ENCODE measurements at places on chromosomes 1 and 21. TPM values are rescaled to one million over a fixed set of nuclear protein-coding genes. Genes with fewer than 3 reads are reported as not detected.

Gene IPO13
- total RNA-seq, result 23.9 TPM

Gene BEND5
- 3.5 TPM for total RNA-seq

Gene LCK
- total RNA-seq, result 449 TPM

Gene KRTAP19-1
- not detected for total RNA-seq

Gene RCSD1
- 165 TPM for total RNA-seq

Data from activated naive CD4-positive, alpha-beta T cell treated with anti-CD3 and anti-CD28 coated beads, Interleukin-2, amount 10 ng/mL, durations not matched to agents 5 hours and 36 hours (primary cell).